ENCODE measurements at places on chromosomes 7 and 10.
A peak's percentile ranks its signal among the peaks of the same experiment; 100 is the strongest.

- DNase-seq, result no peak
Observed at GRCh38 chr10:76049581-76050290, 618.3 kb downstream of the LRMDA start.

GRCh38 chr7:131057015-131057793 lies 270.5 kb upstream of the MKLN1 start:
- DNase-seq, result no peak

DNA sequence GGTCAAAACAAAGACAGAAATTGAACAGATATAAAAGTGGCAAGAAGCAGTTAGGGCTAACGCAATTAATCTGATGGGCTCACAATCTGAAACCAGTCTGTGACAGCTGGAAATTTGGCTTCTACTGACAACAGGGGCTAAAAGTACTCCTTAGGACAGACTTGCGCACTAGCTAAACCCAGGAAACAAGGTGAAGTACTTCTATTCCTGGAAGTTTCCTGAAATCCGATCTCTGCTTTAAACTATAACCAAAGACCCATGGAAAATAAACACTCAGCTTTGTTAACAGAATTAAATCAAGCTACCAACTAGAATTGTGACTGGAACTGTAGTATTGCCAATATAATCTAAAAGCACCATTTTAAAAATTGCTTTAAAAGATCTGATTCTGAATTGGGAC lies 520.2 kb upstream of the ZWINT start:
- no peak for DNase-seq

- DNase-seq, result peak; percentile 71
Observed at GRCh38 chr10:63711867-63712716, 190.9 kb downstream of the REEP3 start.

GRCh38 chr10:114304571-114305421 lies 65.7 kb downstream of the VWA2 start:
- no peak for DNase-seq

DNA sequence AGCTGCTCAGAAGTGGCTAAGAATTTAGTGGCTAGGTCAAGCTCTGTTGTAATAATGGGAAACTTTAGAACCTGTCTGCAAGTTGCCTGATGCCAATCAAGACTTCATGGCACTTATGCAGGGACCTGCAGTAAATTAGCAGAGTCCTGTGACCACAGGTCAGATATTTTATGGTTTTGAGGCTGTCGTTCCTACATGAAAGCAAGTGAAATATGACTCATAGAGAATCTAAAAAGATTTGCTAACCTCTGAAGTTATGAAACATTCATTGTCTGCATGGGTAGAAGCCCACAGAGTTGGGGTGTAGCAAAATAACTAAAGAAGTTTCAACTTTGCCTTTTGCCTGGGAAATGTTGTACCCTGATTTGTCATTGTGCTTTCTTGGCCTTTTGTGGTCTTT lies 32.3 kb downstream of the SLC39A12 start:
- no peak for DNase-seq

DNA sequence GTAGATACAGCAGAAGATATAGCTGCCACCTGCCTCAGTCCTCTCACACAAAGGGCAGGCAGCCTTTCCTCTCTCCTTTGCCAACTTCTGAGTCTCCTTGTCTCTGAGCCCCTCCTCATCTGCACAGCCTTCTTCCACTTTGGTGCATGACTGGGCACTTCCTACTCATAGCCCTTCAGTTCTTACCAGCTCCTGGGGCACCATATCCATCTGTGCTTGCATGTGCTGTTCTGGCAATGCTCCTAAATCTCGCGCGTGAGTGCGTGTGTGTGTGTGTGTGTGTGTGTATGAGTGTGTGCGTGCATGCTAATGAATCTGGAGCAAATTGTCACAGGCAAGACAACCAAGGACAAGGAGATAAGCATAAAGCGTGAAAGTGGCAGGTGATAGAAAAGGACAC lies 1271.6 kb upstream of the SORCS1 start:
- no peak for DNase-seq

DNA sequence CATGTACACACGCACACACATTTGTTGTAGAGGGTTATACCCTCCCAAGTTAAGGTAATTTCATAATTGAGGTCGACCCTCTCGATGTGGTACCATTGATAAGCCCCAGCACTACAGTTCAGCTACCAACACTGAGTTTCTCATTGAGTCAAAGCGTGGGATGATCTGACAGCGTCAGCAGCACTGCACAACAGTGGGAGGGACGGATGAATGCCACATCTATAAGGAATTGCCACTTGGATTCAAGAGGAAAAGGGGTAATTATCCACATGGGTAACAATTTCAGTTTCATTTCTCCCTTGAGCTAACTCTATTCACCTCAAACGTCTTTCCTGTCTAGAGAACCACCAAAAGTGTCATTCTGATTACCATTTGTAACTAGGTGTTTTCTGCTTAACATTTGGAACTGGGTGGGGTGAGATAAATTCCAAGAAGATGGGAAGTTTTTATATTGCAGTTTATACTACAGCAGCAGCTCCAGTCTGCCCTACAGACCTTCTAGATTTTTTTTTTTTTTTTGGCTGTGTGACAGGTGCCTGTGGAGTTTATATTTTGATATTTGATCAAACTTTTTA lies 342.9 kb downstream of the AUTS2 start:
- no peak for DNase-seq

- no peak for DNase-seq
Observed at GRCh38 chr10:126969310-126969709, 64.1 kb downstream of the DOCK1 start.

DNA sequence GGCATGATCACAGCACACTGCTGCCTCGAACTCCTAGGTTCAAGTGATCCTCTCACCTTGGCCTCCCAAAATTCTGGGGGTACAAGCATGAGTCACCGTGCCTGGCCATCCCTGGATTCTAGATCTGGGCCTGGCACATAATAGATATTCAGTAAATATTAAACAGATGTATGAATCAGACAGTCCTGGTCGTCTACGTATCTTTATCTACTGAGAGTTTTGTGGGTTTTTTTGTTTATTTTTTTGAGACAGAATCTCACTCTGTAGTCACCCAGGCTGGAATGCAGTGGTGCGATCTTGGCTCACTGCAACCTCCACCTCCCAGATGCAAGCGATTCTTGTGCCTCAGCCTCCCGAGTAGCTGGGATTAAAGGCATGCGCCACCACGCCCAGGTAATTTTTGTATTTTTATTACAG lies 24.3 kb upstream of the ITGB1 start:
- peak; percentile 79 for DNase-seq

DNA sequence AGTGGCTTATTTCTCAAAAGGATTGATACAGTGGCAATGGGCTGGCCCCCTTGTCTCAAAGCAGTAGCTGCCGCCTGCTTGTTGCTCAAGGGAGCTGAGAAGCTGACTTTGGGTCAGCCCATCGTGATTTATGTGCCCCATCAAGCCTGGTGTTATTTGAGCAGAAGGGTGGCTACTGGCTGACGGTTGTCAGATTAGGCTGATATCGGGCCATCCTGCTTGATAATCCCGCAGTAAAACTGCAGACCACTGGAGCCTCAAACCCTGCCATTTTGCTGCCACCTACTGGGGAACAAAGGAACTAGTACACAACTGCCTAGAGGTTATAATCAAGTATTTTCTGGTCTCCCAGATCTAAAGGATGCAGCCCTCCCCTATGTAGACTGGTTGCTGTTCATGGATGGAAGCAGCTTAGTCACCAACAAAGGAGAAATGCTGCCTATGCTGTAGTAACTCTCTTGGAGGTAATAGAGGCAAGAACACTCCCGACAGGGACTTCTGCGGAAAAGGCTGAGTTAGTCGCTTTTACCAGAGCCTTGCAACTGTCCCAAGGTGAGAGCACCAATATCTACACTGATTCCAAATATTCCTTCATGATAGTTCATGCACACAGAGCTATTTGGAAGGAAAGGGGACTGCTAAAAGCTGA lies 65.9 kb upstream of the ZNF92 start:
- peak; percentile 4 for DNase-seq
